Neural crest cell (in vitro differentiated cells): ENCODE measurements at places on chromosomes 13 and 19. TPM values are rescaled to one million over a fixed set of nuclear protein-coding genes. Genes with fewer than 3 reads are reported as not detected.

The SHISA7 gene
- 0.54 and 0.59 TPM in 2 replicates for total RNA-seq

GRCh38 chr13:111359237-111359915 lies 38.9 kb downstream of the TEX29 start:
- DNase-seq: no peak
- H3K4me1 ChIP-seq: peaks cover 4% of the 10 kb centered on the region
- H3K4me3 ChIP-seq: no peak overlapping the region
- H3K36me3 ChIP-seq: no peaks in the 10 kb centered on the region

The RXFP2 gene
- not detected in 2 replicates for total RNA-seq

DNA sequence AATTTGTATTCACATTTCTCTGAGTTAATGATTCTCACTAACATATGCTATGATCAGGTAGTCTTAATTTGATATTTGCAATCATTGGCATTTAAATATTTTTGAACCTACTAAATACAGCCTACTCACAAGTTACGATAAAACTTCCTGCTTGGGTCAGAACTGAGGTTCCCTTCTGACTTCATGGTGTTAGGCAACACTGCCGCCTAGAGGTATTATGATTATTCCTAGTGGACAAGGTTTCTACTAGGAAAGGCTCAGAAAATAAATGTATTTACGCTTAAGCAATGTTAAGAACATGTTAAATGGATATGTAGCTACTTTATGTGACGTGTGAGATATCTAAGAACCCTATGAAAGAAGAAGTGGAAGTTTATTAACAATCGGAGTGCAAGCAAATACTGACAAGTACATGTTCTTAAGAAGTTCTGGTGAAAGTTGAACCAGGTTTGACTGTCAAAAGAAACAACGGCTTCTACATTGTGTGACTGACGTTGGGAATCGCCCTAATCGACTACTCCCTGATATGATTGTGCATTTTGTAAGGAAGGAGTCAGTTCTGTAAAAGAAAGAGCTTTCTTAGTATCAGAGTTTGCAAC lies 1395.8 kb downstream of the SLITRK5 start:
- H3K27me3 ChIP-seq: no peaks in the 10 kb centered on the region
- no peaks in the 10 kb centered on the region for H3K36me3 ChIP-seq
- H3K27ac ChIP-seq: no peak overlapping the region
- DNase-seq: peak; percentile 14
- no peak overlapping the region for H3K4me3 ChIP-seq
- no peaks in the 10 kb centered on the region for H3K4me1 ChIP-seq

GRCh38 chr13:113621046-113621445 lies 36.5 kb downstream of the TFDP1 start:
- H3K4me1 ChIP-seq: peaks cover 16% of the 10 kb centered on the region
- no peak overlapping the region for H3K27ac ChIP-seq
- no peak for DNase-seq
- H3K4me3 ChIP-seq: no peak overlapping the region
- H3K27me3 ChIP-seq: peaks cover 2% of the 10 kb centered on the region

- peaks cover 99% of the 10 kb centered on the region for H3K27me3 ChIP-seq
- DNase-seq: no peak
- peaks cover 5% of the 10 kb centered on the region for H3K36me3 ChIP-seq
- peak overlapping the region; percentile 63 for H3K4me3 ChIP-seq
These were observed 8.8 kb downstream of the ZIC2 start for GRCh38 chr13:99990126-99990977.

DNA sequence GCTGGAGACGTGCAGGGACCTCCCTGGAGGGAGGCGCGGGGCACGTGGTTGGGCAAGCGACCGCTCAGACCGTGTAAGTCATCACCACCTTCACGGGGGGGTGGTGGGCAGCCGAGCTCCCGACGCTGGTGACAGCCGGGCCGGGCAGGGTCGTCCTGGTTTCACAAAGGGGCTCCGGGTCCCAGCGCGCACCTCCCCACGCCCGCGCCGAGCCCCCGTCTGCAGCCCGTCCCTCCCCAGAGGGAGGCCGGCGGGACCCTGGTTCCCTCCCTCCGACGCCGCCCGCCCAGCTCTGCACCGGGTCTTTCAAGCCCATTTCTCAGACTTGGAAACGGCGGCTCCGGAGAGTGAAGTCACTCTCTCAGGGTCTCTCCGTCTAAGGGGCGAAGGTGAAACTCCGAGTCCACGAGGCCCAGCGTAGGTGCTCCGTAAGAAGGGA lies 729 bp upstream of the ARID3A start:
- peaks cover 8% of the 10 kb centered on the region for H3K4me1 ChIP-seq
- peak overlapping the region; percentile 83 for H3K4me3 ChIP-seq
- H3K36me3 ChIP-seq: no peaks in the 10 kb centered on the region

The WDR87 gene
- not detected in 2 replicates for total RNA-seq

The ZNF836 gene
- 11.6 and 11.9 TPM in 2 replicates for total RNA-seq

The ALOX5AP gene
- total RNA-seq: not detected in 2 replicates

DNA sequence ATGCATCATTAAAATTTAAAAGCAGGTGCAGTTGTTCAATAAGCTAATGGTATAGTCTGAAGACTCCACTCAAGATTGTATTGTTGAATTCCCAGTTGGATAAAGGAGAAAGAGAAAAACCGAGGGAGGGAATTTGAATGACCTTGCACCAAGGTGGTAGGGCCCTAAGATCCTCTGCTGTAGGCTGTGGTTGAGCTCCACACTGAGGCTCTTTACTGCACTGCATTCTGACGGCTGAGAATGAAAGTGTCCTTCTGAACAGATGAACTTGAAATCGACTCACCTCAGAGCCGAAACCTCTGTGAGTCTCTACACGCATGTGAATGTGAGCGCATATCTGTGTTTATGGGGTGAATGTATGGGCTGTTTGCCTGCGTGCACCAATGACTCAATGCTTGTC lies 388.9 kb upstream of the DACH1 start:
- H3K27ac ChIP-seq: no peak overlapping the region
- H3K4me1 ChIP-seq: peaks cover 5% of the 10 kb centered on the region
- no peaks in the 10 kb centered on the region for H3K27me3 ChIP-seq
- DNase-seq: peak; percentile 24

DNA sequence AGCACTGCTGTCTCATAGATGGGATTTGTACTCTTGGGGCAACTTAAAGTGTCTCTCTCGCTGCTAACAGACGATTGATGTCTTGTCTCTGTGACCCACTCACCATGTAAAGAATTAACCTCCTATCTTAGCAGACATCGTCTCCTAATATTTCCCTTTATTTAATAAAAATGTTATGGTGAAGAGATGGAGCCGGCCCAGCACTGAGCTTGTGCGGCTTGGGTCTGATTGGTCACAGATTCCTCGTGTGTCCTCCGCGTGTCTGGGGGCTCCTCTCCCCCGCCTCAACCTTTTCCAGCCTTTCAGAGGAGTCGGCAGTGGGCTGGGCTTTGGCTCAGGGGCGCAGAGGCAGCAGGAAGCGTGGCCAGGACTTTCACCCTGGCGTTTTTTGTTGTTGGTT lies 13.2 kb upstream of the CRTC1 start:
- no peak overlapping the region for H3K27ac ChIP-seq
- H3K36me3 ChIP-seq: no peaks in the 10 kb centered on the region
- no peak for DNase-seq
- no peak overlapping the region for H3K4me3 ChIP-seq

GRCh38 chr19:55670280-55671053 lies 4.6 kb upstream of the EPN1 start:
- H3K36me3 ChIP-seq: peaks cover 14% of the 10 kb centered on the region
- DNase-seq: no peak
- H3K27me3 ChIP-seq: peaks cover 5% of the 10 kb centered on the region
- no peak overlapping the region for H3K27ac ChIP-seq

The CGB8 gene
- total RNA-seq: not detected in 2 replicates

The CLDN10 gene
- total RNA-seq: 1.7 and 1.8 TPM in 2 replicates

DNA sequence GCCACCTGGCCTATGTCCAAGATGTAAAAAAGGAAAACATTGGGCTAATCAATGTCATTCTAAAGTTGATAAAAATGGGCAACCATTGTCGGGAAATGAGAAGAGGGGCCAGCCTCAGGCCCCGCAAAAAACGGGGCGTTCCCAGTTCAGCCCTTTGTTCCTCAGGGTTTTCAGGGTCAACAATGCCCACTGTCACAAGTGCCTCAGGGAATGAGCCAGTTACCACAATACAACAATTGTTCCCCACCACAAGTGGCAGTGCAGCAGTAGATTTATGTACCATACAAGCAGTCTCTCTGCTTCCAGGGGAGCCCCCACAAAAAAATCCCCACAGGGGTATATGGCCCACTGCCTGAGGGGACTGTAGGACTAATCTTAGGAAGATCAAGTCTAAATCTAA lies 112.5 kb downstream of the ZNF486 start:
- peaks cover 13% of the 10 kb centered on the region for H3K4me1 ChIP-seq
- no peak overlapping the region for H3K4me3 ChIP-seq
- no peaks in the 10 kb centered on the region for H3K27me3 ChIP-seq
- no peak overlapping the region for H3K27ac ChIP-seq
- no peak for DNase-seq

DNA sequence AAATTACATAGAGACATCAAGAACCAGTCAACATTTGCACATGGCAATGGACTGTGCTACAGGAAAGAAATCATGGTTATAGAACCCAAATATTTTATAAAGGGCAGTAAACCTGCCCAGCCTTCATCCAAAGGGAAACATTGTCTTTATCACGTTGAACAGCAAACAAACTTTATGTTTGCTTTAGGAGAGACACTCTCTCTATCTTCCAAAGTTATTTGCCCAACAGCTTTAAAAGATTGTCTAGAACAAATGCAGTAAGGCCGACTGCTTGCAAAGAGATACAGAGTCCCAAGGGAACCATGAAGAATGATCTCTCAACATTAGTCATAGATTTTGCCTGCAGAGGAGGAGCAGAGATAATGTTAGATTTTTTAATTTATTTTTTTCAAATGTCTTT lies 1323.5 kb upstream of the SLC10A2 start:
- no peak overlapping the region for H3K27ac ChIP-seq
- no peak overlapping the region for H3K4me3 ChIP-seq
- no peaks in the 10 kb centered on the region for H3K4me1 ChIP-seq
- no peaks in the 10 kb centered on the region for H3K27me3 ChIP-seq
- no peak for DNase-seq

DNA sequence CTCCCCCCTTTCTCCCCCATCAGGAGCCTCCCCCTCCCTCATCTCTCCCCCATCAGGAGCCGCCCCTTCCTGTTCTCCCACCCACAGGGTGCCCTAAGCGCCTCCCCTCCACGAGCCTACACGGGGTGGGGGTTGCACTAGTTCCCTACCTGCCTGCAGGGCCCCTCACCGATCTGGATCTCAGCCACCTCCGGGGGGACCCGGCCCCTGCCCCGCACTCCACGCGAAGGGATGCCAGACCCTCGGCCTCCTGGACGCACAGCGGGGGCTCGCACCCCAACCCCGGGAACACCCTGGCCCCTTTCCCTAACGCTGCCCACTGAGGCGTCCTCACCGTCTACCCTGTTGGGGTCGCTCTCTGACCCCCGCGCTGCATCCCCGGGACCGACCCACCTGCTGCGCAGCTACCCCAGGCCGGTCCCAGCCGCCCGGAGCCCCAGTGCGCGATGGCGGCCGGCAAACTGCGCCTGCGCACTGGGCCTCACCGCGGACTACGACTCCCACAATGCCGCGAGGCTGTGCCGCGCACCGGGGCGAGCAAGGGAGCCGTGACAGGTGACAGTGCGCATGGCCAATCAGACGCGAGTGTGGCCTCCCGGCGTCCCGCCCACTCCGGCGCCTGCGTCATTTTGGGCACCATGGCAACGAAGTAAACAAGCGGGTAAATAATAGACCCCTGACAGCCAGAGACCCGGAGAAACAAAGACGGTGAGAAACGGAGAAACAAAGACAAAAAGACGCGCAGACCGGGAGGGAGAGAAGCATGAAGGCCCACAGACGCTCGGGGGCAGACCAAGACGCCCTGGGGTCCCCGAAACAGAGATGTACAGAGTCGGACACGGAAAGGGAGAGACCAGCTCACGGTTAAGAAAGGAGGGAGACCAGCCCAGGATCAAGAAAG lies at the start of gene ZSCAN18:
TSS of gene ZSCAN18 (minus strand) at position 451 of the 901 bp plus-strand sequence. CDS start 7,964 bp downstream, outside the sequence.
- H3K27me3 ChIP-seq: no peaks in the 10 kb centered on the region
- peaks cover 6% of the 10 kb centered on the region for H3K4me1 ChIP-seq
- peak within 1 kb of the TSS; percentile 85 for H3K4me3 ChIP-seq
- peak; percentile 98 for DNase-seq
- peaks cover 15% of the 10 kb centered on the region for H3K36me3 ChIP-seq

- H3K36me3 ChIP-seq: no peaks in the 10 kb centered on the region
- no peak overlapping the region for H3K27ac ChIP-seq
- no peaks in the 10 kb centered on the region for H3K27me3 ChIP-seq
These were observed 80.9 kb downstream of the FLT1 start for GRCh38 chr13:28413999-28414398.

The COMP gene
- not detected in 2 replicates for total RNA-seq

The KLF1 gene
- 0.18 TPM in 1 of 2 replicates, not detected in the other for total RNA-seq

The CATSPERD gene
- total RNA-seq: not detected in 2 replicates

GRCh38 chr13:25652764-25653163 lies 281.0 kb downstream of the ATP8A2 start:
- H3K4me3 ChIP-seq: no peak overlapping the region
- H3K4me1 ChIP-seq: peaks cover 6% of the 10 kb centered on the region
- H3K27me3 ChIP-seq: no peaks in the 10 kb centered on the region

The ATXN8OS gene
- not detected in 2 replicates for total RNA-seq

- no peaks in the 10 kb centered on the region for H3K4me1 ChIP-seq
- no peak overlapping the region for H3K27ac ChIP-seq
- H3K4me3 ChIP-seq: no peak overlapping the region
- no peaks in the 10 kb centered on the region for H3K36me3 ChIP-seq
- no peak for DNase-seq
These were observed 15.7 kb downstream of the TJP3 start for GRCh38 chr19:3723883-3724282.

DNA sequence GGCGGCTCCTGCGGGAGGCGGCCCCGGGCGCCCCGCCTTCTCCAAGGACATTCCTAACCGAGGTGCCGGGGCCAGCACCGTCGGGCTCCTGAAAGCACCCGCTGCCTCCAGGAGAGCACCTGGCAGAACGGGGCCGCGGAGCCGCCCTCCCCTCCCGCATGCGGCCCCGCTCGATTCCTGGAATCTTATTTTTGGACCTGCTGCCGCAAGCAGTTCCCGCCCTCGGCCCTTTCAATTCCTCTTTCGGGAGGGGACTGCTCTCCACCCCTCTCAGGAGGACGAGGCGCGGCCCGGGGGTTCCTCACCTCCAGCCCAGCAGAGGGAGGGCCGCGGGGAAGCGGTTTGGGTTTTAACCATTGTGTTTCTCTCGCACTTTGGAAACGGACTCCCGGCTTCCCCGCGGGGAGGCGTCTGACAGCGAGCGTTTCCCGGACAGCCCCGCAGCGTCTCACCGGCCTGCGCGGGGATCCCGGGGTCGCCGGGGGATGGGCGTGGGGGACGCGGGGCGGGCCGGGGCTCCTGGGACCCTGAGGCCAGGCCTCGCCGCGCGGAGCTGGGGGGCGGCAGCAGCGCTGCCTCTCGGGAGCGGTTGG lies 849 bp downstream of the GAS6 start:
- peak overlapping the region; percentile 56 for H3K4me3 ChIP-seq
- H3K27me3 ChIP-seq: peaks cover 59% of the 10 kb centered on the region
- peaks cover 3% of the 10 kb centered on the region for H3K36me3 ChIP-seq
- no peak for DNase-seq

- H3K27me3 ChIP-seq: peaks cover 6% of the 10 kb centered on the region
- peaks cover 12% of the 10 kb centered on the region for H3K4me1 ChIP-seq
- no peaks in the 10 kb centered on the region for H3K36me3 ChIP-seq
- H3K4me3 ChIP-seq: peak overlapping the region; percentile 92
These were observed 727 bp downstream of the CERS1 start for GRCh38 chr19:18895038-18895823.

The PSG2 gene
- not detected in 2 replicates for total RNA-seq

GRCh38 chr13:44407379-44407778 lies 33.8 kb downstream of the SERP2 start:
- H3K36me3 ChIP-seq: no peaks in the 10 kb centered on the region
- H3K27ac ChIP-seq: no peak overlapping the region
- H3K27me3 ChIP-seq: no peaks in the 10 kb centered on the region

- H3K27ac ChIP-seq: no peak overlapping the region
- H3K27me3 ChIP-seq: no peaks in the 10 kb centered on the region
- no peak overlapping the region for H3K4me3 ChIP-seq
- H3K36me3 ChIP-seq: peaks cover 56% of the 10 kb centered on the region
These were observed 94.5 kb downstream of the TDRD3 start for GRCh38 chr13:60491531-60491930.
